ENCODE measurements at places on chromosomes 4 and X.

DNA sequence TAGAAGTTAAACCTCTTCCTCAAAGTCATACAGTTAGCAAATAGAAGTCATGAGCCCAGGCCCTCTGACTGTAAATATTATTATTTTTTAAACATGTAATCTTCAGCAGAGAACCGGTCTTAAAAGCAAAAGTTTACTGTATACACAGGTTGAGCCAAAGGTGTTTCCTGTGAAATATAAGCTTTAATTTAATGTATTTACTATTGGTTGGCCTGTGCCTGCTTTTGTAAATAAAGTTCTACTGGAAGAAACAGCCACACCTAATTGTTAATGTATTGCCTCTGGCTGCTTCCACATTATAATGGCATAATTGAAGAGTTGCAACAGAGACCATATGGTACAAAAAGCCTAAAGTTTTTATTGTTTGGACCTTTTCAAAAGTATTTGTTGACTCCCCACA lies 61.0 kb upstream of the PRDM8 start:
- DNase-seq = no peak

DNA sequence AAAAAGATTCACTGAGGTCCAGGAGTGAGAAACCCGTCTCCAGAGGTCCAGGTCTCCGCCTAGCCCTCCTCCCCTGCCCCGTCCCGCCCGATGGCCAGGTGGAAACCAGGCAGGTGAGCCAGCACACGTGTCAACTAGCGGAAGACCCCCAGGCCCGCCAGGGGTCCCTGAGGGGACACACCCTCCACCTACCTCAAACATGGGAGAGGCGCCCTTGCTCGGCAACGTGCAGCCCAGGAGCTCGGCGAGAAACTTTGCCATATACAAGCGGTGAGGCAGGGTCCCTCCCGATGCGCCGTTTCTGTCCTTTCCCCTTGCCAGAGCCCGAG lies 330.0 kb downstream of the HNRNPD start:
- DNase-seq = no peak

DNA sequence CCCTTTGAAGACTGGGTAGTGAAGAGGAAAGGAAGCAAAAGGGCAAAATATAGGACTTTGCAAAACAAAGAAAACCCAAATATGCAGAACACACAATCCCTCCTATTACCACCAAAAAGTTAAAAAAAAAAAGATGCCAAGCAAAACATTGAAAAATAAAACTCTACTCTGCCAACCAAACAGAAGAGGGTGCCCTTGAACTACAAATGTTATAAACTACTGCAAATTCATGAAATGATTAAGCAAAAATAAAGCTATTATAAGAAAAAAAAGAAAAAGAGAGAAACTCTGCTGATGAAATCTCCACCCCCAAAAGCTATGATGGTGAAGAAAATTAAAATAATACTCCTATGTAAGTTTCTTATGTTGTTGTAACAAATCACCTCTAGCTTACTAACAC lies 168.5 kb upstream of the STK26 start:
- no peak for DNase-seq

DNA sequence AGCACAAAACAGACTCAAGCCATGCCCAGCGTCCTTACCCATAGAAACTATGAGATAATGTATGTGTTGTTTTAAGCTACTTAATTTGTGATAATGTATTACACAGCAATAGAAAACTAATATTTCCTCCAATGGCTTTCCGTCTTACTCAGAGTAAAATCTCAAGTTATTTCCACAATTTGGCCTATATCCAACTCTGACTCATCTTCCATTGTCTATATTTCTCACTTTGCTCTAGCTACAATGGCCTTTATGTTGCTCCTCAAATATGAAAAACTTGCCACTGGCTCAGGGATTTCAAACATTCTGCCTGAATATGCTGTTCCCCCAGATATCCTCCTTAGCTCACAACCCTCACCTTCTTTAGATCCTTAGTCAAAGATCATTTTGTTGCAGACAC lies 31.6 kb downstream of the IQCM start:
- DNase-seq = no peak

DNA sequence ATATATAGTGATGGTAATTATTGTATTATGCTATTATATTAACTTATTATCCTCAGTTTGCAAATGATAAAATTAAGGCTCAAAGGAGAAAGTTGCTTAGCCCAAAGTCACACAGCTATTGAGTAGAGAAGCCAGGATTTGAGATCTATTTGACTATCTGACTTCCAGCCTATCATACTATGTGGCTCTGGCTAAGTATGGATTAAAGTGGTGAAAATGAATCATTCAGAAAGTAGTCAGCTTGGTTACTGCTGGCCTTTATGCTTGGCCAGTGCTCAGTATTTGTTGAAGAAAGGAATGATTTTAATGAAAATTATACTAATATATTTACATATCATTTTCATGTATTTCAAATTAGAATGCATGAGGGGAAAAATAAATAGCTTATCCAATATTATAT lies 219.8 kb downstream of the SHROOM3 start:
- no peak for DNase-seq

DNA sequence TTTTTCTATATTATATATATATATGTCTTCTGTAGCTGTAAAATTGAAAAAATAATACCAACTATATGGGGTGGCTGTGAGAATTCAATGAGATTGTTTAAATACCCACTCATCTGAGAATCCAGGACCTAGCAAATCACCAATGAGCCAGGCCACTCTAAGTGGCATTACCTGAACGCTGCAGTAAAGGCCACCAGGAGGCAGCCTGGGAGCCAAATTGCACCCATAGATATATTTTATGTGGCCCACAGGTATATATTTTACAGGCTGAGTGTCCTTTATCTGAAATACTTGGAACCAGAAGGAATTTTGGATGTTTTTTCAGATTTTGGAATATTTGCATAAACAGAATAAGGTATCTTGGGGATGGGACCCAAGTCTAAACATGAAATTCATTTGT lies 58.2 kb upstream of the C4orf50 start:
- no peak for DNase-seq

GRCh38 chr4:56086073-56086541 lies 137.4 kb downstream of the CEP135 start:
- DNase-seq = no peak

- DNase-seq = no peak
These were observed 123.3 kb downstream of the NFKB1 start for GRCh38 chr4:102624505-102624904.

GRCh38 chr4:40152637-40153036 lies 44.2 kb upstream of the RHOH start:
- no peak for DNase-seq

DNA sequence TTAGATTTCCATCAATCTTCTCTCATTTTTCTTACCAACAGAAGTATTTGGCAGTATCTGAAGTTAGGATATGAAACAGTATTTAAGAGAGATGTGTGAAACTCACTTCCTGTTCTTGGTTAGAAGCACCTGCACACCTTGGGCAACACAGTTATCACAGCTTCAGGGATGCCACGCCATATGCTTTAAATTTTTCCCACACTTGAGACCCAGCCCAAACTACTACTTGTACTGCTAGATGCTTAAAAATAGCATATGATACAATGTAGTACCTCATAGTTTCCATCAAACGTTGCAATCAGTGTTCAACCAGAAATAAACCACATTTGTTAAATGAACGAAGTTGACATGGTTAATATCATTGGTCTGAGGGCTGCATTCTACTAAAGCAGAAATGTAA lies 725.1 kb upstream of the FRG1 start:
- DNase-seq = no peak

GRCh38 chr4:61425315-61425714 lies 225.2 kb downstream of the ADGRL3 start:
- no peak for DNase-seq

- no peak for DNase-seq
These were observed 10.0 kb downstream of the QRFPR start for GRCh38 chr4:121370729-121371325.

GRCh38 chr4:60794372-60794771 lies 405.8 kb upstream of the ADGRL3 start:
- DNase-seq = no peak

DNA sequence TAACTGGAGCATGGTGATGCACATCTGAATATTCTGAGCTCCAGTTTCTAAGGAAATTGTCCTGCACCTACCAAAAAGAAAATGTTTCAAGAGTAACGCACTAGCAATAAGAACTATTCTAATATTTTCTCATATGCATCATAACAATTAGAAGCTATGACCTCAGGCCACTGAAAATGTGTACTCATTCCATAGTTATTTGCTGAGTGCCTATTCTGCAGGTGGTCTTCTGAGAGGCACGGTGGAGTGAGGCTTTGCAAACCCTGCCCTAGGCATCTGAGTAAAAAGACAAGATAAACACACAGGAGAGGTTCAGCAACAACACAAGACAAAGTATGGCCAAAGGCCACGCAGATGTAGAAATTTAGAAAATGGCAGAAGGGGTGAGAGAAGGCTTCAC lies 23.7 kb downstream of the SLC10A6 start:
- DNase-seq = no peak

GRCh38 chr4:20760053-20760452 lies 59.8 kb downstream of the PACRGL start:
- no peak for DNase-seq

GRCh38 chrX:110138557-110138956 lies 135.6 kb downstream of the TMEM164 start:
- no peak for DNase-seq

GRCh38 chr4:3218824-3219760 lies 29.9 kb upstream of the MSANTD1 start:
- DNase-seq = no peak

DNA sequence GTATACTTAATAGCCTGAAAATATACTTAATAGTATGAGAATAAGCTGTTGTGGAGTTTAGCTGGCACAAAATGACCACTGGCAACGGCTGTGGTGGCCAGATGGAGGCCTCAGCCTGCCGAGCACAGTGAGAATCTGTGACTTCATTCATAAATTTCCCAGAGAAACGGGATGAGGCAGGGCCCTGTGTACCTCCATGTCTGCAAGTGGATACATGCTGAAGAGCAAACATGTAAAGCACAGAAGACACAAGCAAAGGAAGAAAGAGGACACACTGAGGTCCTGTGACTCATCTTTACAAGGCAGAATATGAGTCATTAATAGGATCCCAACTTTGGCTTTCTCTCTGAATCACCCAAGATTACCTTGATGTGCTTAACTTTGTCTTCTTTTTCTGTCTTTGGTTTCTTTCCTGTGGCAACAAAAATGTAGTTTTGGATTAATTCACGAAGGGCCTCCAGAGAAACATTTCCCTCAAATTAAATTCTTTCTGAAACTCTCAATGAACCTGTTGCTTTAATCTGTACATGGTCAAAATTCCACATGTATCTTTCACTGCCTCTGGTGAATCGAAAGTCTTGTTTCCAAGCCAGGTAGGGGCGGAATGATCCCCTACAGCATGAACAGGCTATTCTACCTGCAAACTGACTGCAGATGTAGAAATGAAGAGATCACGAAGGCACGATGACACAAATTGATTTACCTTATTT lies 56.4 kb downstream of the IRF2 start:
- DNase-seq = no peak

- no peak for DNase-seq
These were observed 98.7 kb upstream of the KIT start for GRCh38 chr4:54558889-54559677.

- no peak for DNase-seq
These were observed 8.6 kb downstream of the SHOX start for GRCh38 chrX:639151-639550.

DNA sequence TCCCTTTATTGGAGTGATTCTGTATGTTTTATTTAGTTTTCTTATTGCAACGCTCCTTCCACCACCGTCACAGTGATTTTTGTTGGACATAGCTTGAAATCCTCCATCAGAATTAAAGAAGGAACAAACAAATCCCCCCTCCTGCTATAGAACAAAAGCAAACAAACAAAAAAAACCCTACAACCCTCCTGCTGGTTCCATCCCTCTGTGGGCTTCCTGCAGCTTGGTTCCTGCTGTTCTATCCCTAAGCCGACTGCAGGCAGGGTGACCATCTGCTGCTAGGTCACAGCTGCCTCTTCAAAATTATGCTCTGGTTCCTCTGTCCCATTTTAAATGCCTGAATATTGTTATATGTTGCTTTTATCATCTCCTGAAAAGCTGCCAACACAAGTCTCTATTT lies 116.8 kb upstream of the AGA start:
- DNase-seq = no peak

DNA sequence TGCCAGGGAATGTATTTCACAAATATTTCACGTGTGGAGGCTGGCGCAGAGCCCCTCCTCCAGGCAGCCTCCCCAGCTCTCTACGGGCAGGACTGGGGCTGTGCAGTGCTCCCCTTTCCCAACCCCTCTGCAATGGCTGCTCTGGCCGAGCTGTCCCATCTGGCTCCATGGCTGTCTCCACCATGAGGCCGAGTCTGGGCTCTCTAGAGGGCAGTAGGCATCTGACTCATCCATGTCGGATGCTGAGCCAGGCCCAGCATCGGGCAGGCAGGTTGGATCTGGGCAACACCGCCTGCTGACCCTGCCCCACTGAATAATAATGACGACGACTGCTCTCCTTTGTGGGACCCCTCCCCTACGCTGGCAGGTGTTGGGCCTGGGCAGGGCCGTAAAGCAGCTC lies 11.0 kb upstream of the SH3TC1 start:
- no peak for DNase-seq

DNA sequence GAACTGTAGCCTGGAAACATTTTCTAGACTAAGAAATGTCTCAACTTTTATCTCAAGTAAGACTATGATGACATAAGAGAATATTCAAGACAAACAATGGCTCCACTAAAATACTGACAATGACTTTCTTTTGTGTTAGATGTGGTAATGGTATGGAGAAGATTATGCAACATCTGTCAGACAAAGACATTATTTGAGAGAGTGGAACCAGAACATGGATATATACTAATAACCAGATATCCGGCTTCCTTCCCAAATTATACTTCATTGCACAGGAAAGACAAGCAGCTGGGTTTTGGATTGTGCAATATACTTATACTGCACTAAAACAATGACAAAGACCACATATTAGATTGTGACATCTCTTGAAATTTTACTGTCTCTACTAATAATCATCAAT lies 290.8 kb upstream of the GIMD1 start:
- no peak for DNase-seq

DNA sequence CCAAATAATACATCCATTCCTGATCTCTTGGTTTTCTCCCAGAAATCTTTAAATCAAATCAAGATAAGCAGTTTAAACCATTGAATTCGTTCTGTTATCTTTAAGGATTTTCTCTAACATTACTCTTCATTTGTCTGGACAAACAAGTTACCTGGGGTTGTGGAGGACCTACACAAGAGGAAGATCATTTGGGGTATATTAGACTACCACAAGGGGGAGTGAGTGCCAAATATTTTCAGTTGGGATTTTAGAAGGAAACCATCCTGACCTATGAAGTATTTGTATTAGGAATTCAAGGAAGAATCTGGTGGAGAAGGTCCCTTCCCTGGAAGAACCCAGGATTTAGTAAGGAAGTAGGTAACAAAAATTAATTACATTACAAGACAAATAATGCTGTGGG lies 12.0 kb upstream of the DCHS2 start:
- DNase-seq = no peak

DNA sequence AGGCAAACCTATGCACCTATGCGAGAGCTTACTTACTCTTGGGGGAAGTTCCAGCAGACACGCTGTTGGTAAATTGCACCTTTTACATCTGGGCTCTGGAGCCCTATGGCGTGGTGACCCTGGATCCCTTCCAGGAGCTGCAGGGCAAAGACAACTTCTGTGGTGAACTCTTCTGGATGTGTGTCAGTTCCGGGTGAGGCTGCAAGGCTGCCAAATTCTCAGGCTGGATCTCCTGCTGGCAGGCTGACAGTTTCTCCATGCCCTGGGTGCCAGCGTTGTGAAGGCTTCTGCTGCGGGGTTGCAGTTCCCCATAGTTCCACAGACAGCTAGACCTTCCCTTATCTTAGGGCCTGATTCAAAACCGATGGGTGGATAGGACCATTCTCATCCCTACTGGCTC lies 37.9 kb downstream of the RAP2C start:
- DNase-seq = no peak
